Stimulated activated CD4-positive, alpha-beta T cell treated with anti-CD3 and anti-CD28 coated beads, Interleukin-2, amount 100 ng/mL, for 24 hours (primary cell): ENCODE measurements at places on chromosomes 7 and 10.

DNA sequence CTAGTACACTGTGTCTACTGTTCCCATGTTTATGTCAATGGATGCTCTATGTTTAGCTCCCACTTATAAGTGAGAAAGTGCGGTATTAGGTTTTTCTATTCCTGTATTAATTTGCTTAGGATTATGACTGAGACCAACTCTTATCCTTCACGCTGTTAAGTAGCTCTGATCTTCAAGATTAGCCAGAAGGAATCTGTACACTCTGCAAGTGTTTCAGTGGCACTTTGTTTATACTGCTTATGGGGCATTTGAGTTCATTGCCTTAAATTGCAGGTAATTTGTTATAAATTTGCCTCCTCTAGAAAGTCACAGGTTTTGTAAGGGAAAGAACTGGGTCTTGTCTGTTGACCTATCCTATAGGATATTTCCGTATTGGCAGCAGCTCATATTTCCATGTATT lies 6.4 kb upstream of the ACSM6 start:
- DNase-seq: no peak

DNA sequence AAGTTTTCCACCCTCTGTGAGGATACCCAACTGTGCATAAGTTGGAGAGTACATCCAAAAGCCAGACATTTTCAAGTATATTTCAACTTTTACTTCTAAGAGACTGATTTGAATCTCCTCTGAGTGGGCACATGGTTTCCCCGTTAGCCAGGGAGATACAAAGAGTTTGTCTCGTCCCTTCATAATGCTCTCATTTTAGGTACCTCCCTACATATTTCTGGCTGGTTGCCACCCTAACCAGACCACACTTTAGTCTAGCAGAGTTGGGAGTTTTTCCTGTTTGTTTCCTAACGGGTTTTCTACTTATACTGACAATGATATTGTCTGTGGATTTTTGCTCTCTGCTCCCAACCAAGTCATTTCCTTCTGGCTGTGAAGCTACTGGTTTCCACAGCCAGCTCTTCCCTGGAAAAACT lies 180.3 kb downstream of the CCDC71L start:
- DNase-seq: peak; percentile 25

GRCh38 chr10:69734797-69735468 lies 66.8 kb upstream of the COL13A1 start:
- no peak for DNase-seq

GRCh38 chr10:44898665-44899064 lies 12.5 kb upstream of the TMEM72 start:
- no peak for DNase-seq

DNA sequence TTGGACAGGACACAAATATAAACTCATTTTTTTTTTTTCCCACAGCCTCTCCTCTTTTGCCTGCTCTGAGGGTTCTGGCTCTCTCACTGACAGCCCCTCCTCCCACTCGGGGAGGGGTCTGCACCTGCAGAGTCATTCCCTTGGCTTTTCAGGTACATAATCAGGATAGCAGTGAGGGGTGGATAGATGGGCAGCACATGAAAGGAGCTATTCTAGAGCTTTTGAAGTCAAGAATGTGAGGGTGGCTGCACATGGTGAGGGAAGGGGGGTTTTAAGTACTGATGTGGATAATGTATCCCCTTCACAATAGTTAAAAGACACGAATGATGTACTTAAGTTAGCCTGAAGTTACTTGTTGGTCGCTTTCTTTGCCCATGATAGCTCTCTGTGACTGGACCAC lies 76.2 kb downstream of the CFAP58 start:
- no peak for DNase-seq

GRCh38 chr7:77200542-77200941 lies 923 bp upstream of the FGL2 start:
- no peak for DNase-seq

GRCh38 chr10:60473557-60473956 lies 83.9 kb upstream of the ANK3 start:
- DNase-seq: no peak
